ENCODE measurements at places on chromosomes 3 and 15.

DNA sequence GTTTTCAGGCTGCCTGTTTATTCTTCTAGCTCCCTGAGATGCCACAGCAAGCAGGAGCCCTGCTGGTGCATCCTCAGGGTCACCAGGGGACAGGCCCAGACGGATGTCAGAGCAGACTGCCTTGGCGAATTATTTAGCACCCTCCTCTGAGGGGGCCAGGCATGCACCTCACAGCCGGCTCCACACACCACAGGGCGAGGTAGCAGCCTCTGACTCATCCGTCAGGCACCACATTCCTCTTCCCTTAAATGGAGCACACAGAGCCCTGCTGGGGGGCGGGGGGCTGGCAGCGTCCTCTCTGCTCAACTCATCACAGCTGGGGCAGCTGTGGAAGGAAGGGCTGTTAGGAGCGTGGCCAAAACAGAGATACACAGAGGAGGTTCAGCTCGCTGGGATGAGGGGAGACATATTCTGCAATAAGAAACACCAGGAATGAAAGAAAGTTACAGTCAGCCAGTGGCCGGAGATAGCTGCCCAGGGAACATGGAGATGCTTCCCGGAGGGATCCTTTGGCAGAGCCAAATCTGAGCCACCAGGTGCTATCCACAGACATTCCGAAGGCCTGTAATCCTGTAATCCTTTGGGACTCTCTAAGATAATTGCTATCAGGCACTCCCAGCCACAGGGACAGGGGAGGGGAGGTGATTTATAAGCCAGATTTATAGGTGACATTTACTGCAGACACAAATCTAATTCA is 13.9 kb upstream of the PRICKLE2 start:
- DNase-seq = no peak

GRCh38 chr15:75067123-75067830 is 43.9 kb downstream of the PPCDC start:
- peak; percentile 83 for DNase-seq

- DNase-seq = no peak
Measured at GRCh38 chr15:23069496-23070166, 30.3 kb upstream of the TUBGCP5 start.

DNA sequence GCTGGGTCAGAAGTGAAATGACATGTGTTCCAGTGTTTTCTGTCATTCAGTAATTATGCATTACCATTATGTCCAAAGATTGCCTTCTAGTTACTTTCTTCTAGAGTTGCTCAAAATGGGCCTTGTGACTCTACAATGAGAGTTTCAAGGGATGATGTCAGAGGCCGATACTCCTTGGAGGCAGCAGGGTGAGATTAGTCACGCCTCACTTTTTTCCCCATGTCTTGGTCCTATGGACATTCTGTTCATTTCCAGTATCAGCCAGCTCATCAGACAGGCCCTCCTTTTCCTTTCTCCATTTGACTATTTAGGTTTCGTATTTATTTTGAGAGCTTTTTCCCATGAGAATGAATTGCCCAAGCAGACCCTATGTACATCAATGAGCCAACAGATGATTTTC is 17.5 kb downstream of the VGLL3 start:
- DNase-seq = no peak

- DNase-seq = no peak
Measured at GRCh38 chr15:58473724-58474123, 41.9 kb downstream of the LIPC start.

GRCh38 chr15:75947092-75947491 is 43.4 kb downstream of the FBXO22 start:
- peak; percentile 27 for DNase-seq

GRCh38 chr15:87477737-87478686 is 778.5 kb downstream of the NTRK3 start:
- no peak for DNase-seq

GRCh38 chr3:15553749-15554148 is 32.2 kb upstream of the COLQ start:
- no peak for DNase-seq

DNA sequence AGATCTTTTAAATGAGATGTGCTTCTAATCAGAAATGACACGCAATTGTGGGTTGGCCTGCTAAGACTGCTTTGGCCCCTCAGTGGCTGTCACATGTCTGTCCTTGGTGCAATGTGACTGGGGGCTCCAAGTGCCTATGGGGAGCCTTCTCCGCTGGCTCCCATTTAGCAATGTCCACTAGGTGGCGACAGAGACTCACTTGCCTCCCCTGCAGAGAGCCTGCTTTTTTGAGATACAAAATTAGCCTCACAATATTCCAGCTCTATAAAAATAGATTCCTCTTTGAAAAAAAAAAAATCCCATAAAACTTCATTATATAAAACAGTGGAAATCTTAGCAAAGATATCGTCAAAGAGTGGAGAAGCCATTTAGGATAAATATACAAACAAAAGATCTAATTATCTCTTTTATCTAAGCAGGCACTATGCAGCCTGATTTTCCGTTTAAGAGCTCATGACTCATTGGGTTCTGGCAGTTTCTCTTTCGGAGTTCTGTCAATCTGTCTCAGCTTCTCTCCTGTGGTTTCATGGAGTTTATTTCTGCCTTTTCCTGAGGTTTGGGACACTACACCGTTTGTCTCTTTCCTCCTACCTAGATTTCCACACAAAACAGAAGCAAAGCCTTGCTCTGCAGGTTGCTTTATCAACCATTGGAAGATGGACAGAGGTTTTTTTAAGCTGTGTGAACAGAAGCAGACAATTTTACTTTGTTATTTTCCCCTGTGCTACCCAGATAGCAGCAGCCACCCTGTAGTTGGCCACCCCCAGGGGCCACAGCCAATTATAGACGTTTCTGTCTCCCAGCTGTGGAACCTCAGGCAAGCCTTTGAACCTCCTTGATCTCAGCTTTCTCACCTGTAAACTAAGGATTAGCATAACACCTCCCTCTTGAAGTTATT is 68.4 kb upstream of the TNFAIP8L3 start:
- peak; percentile 79 for DNase-seq

GRCh38 chr3:157534725-157535161 is 31.5 kb upstream of the VEPH1 start:
- no peak for DNase-seq

GRCh38 chr15:40389824-40390595 is 7.5 kb downstream of the KNSTRN start:
- DNase-seq = no peak

DNA sequence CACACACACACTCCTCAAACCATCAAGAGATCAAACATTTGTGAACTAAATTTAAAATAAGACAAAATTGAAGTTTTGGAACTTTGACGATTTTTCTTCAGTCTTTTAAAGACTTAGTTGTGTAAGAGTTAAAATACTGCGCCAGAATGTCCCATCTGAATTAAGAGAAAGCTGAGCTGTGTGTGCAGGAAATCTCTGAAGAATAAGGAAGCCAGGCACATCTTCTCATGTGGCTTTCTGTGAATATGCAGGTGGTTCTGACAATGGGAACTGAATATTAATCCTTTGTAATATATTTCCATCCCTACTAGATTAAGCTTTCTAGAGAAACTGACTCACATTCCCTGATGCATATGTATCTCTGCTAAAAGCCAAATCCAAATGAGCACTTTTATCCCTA is 60.1 kb upstream of the ICE2 start:
- no peak for DNase-seq

DNA sequence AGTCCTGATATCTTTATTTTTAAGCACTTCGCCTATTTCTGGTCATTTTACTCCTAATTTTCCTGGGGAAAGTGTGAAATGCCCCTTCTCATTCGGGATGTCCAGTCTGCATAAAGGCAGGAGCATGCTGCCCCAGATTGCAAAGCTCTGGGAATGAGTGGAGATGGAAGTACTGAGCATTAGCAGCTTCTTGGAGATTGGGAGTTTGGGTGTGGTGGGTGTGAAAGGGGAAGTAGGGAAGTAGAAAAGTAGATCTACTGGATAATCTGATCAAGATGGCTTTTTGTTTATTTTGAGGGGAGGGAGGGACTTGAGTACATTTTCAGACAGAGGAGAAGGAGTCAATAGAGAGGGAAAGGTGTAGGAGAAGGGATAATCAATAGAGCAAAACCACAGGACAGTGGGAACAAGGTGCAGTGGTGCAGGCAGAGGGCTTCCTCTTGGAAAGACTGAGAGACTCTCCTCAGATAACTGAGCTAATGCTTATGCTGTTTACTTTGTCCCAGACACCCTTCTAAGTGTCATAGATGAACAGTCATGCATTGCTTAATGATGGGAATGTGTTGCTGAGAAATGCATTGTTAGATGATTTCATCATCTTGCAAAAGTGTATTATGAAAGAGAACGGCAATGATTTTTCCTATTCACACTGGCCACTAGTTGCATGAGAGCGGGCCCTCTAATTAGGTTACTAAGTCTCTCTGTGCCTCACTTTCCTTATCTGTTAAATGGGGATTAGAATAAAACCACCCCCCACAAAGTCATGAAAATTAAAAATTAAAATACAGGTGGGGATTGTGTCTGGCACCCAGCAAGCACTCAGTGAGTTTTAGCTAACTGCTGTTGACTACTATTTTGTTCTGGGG is 45.5 kb downstream of the PHLDB2 start:
- DNase-seq = peak; percentile 77

- no peak for DNase-seq
Measured at GRCh38 chr15:65732698-65733097, 59.4 kb downstream of the DENND4A start.

DNA sequence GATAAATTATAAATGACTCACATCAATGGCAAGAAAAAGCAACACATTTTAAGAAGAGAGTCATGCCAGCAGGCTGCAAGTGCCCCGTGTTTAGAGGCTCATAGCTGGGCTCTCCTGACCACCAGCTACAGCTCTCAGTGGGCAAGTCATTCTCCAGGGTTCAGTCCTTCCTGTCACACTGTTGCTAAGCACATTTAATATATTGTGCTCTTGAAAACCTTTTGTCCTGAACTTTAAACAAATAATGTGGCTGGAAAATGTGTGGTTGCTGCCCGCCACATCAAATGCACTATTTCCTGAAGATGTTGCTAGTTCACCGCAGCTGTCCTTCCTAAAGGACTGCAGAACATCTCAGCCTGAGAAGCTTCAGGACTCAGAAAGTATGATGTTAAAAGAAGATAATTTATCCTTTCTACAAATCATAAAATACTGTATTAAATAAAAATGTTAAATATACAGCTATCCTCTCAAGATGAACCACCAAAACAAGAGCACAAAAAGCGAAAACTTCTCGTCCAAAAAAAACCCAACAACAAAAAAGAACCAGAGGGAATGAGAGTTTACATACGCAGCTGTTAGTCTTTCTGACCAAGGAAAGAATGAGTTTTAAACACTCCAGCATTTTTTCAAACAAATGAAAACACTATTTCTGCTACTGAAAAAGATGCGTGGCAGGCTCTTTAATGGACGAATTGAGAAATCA is 951 bp downstream of the TARS3 start:
- no peak for DNase-seq
